ENCODE measurements at places on chromosomes 7 and 10.

DNA sequence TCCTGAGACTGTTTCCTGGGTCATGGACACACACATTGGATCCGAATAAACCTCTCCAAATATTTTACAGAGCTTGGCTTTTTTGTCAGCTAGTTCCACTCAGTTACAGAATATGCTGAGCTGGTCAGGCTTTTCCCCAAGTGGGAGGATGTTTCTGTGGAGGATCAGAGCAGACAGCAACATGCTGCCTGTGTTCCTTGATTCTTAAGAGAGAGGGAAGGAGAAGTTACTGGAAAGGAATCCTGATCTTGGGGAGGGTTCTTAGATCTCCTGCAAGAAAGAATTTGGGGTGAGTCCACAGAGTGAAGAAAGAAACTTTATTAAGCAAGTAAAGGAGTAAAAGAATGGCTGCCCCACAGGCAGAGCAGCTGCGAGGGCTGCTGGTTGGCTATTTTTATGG lies 76.8 kb upstream of the RPA3 start:
- no peak for DNase-seq

DNA sequence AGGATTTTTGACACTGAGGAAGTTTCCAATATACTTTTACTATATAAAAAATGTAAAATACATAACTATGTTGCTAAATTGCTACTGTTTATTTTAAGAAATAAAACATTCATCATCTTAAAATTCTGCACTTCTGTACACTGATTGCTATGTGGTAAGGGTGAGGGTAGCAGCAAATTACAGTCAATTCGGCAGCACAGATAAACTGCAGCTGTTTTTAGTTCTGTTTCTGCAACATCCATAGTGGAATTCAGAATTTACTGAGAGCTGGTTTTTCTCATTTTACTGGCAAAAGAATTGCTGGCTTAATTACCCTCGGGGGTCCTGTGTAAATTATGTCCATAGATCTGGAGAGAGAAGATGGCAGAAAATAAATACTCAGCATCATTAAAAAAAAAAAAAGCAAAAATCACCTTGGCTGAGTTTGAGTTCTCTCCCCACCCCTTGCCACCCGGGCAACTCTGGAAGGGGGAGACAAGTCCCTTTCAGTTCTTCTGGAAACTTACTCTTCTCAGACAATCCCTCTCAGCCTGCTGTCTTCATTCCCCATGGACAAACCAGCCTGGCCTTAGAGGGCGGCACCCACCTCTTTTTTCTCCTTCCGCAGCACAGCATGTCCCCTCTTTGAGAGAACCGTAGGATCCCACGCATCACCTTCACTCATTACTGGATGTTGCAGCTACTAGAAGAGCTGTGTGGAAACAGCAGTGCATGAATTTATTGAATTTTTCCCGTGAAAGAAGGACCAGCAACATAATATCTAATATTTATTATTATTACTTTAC lies 501.1 kb upstream of the CELF2 start:
- no peak for DNase-seq

GRCh38 chr7:154638286-154638685 lies 364.6 kb downstream of the PAXIP1 start:
- no peak for DNase-seq

GRCh38 chr10:124717911-124718741 lies 26.1 kb downstream of the FAM53B start:
- peak; percentile 71 for DNase-seq

GRCh38 chr10:44960088-44960460 lies 472 bp downstream of the RASSF4 start:
- no peak for DNase-seq

GRCh38 chr7:98864731-98865453 lies 4.9 kb downstream of the TMEM130 start:
- no peak for DNase-seq

- peak; percentile 12 for DNase-seq
These were observed 114.0 kb downstream of the PRKCQ start for GRCh38 chr10:6465854-6466601.

DNA sequence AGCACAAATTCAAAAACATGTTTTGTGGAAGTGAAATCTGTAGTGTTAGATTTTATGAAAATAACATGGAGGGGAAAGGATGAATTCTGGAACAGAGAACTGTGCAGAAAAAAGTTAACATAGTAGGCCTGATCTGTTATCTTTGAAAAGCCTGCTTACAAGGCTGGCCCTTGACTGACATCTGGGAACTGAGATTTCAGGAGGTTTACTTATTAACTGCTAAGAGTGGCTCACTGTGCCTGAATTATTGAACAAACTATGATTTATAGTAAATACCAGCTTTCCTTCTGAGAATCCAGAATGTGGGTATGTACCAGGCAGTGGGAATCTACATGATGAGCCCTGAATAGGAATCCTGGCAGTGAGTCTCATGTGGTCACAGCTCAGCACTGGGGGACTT lies 30.5 kb downstream of the NSUN6 start:
- DNase-seq: no peak

- DNase-seq: no peak
These were observed 165.3 kb downstream of the PAXIP1 start for GRCh38 chr7:154837622-154838021.

DNA sequence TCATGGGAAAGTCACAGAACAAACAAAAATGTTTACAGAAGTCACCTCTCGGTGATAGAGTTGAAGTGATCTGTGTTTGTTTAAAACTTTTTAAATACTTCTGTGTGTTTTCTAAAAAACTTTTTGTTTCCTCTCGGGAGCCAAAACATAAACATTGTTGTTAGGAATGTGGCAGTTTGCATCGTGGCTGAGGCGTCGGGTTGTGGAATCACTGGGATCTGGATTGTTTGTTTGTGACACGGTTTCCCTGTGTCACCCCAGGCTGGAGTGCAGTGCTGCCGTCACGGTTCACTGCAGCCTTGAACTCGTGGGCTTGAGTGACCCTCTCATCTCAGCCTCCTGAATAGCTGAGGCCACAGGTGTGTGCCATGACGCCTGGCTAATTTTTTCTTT lies 29.0 kb upstream of the SUN1 start:
- no peak for DNase-seq

GRCh38 chr10:31413325-31413724 lies 94.3 kb downstream of the ZEB1 start:
- no peak for DNase-seq

DNA sequence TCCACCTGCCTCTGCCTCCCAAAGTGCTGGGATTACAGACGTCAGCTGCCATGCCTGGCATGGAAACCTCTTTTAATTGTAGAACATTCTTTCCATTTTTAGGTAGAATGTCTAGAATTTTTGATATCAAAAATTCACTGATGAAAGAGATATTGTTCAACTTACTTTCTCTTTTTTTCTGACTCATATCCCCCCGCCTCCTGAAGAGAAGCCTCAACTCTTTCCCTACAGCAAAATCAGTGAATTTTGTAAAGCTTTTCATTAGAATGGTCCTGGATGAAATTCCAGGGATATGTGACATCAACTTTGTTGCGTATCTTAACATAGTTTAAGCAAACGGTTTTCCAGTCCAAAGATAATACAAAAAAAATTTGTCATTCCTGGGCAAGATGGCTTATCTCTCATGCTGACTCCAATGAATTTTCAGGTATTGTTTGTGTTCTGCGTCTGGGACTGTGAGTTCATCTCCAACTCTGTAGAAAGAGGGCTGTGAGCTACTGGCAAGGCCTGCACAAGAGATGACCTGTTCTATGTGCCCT lies 256.8 kb downstream of the BMPER start:
- DNase-seq: no peak

DNA sequence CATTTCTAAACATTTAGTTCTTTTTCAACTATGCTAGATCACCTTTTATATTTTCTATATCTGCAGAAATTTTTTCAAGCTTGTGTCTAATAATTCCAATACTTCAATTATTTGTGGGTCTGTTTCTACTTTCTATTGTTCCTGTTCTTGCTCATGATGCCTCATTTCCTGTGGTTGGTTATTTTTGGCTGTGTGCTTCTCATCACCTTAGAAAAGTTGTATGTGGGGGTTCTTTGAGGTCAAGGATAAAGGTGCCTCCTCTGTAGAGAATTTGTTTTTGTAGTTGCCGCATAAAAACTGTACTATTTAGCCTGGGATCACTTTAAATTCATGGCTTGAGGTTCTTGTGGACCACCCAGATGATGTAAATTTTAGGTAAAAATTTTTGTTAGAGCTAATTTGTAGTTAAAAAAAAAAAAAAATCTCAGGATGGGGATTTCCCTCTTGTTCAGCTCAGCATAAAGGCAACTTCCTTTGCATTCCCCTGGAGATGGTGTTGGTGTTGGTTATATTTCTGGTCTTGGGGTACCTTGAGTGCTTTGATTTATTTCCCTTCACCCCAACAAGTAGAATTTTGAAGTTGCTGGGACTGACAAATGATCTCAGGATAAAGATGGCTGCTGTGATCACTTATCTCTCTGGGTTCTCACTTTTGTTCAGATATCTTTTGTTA lies 27.0 kb upstream of the JAZF1 start:
- no peak for DNase-seq

DNA sequence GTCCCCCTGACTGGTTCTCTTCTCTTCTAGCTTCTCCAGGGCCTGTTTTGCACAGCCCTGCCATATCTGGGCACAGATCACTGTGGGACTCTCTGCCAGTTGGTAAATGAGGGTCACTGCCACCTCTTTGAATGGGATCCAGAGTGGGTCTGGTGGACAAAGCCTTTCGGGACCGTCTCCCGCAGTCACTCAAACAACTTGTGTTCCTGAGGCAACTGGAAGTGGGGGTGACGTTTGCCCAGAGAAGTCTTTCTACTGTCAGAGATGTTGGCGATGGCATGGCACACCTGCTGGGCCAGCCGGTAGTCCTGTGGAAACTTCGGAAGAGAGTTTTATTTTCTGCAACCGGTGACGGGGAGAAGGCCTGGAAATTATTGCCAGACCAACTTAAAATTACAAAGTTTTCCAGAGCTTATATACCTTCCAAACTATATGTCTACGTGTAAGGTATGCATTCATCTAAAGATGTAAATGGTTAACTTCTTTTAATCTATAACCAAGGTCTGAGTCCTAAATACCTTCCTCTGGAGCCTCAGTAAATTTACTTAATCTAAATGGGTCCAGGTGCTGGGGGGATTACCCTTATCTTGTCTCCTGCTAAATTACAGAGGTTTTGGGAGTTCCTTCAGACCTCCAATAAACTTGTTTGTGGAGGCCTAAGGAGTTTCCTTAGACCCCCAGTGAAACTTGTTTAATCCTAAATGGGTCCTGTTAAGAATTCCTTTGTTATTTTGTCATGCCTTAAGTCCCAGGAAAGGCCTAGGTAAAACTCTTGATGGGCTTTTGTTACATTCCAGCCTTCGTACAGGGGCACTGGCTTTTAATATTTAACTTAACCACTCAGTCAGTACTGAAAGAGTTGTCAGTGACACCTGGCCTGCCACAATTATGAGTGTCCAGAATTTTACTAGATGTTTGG lies 94.0 kb downstream of the NPSR1 start:
- no peak for DNase-seq

DNA sequence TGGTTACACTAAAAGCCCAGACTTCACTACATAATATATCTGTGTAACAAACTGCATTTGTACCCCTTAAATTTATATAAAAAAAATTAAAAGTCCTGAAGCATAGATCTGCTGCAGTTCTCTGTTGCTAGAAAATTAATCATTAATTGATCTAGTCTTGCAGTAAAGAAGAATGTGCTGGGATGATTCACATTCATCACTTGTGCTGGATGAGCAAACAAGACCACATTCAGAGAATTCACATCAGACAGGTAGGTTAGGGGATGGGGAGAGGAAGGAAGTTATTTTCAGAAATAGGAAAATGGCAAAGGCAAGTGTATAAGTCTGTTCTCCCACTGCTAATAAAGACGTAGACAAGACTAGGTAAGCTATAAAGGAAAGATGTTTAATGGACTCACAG lies 1019.0 kb downstream of the KCNMA1 start:
- DNase-seq: no peak

DNA sequence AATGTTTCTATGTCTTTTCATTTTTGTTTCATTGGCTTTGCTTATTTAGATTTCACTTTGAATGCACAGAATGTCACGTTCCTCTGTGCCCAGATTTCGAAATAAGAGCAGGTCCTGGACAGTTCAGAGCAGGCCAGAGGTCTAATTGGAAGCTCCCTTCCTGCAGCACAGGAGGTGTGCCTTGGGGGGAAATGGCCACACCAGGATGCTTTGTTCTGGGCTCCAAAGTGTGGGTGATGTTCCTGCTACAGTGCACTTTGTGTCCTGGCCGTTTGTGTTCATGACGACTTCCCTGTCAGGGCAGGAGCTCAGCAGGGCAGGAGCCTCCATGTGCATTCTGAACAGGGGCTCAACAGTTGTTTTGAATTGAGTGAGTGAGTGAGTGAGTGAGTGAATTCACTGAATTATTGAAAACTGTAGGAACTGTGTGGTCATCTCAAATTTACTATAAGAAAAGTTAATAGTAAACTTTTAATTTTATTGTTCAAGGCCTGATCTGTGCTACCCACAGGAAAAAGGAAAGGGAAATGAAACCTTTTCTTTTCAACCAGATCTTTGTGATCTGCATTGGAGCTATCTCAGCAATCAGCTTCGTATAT lies 109.5 kb upstream of the GJD4 start:
- DNase-seq: no peak

DNA sequence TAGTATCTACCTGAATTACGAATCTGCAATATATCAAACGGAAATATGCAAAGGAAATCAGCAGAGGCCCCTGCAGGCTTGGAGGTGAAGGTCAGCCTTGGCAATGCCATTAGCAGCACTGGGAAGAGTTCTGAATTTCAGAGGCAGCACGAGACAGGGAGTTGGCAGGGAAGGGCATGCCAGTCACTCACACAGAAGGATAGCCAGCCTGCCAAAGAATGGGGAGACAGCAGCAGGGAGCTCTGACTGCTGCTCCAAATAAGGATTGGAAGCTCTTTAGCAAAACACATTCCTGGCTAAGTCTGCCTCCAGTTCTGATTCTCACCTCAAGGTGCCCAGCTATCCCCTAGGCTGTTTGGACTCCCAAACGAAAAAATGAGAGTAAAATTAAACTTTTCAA lies 188.0 kb downstream of the PDE1C start:
- no peak for DNase-seq

DNA sequence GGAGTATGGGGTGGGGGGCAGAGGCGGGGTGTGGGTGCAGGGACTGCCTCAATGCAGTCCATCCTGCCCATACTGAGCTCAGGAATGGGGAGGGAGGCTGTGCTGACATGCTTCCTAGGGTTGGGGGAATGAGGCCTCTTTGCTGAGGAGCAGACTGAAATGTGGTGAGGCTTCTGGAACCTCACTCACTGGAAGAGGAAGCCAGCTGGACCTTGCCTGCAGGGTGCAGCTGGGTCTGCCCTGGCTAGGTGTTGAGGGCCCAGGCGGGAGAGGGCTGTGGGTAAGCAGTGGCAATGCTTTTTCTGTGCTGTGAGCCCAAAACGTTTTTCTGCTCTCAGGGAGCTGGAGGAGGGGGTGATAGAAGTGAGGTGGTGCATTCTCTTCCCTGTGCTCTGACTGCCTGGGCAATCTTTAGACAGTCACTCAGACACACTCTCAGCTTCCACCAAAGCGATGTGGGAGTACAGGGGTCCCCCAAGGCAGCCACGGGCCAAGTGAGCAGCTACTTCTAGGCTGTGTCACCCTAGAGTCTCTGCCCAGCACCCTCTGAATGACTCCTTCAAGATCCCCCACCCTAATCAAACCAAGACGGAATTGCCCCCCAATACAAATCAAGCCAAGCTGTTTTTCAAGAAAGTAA lies 41.1 kb upstream of the BMPR1A start:
- no peak for DNase-seq

GRCh38 chr7:122132341-122132740 lies 11.7 kb downstream of the AASS start:
- DNase-seq: no peak

All from stimulated activated CD4-positive, alpha-beta T cell treated with anti-CD3 and anti-CD28 coated beads, Interleukin-12 subunit alpha, Interleukin-12 subunit beta, amount 100 ng/mL, for 48 hours (primary cell).